ENCODE measurements at places on chromosomes 7 and 10.
A peak's percentile ranks its signal among the peaks of the same experiment; 100 is the strongest.

GRCh38 chr7:90749774-90750173 lies 153.7 kb downstream of the CDK14 start:
- DNase-seq: peak; percentile 18

GRCh38 chr10:11601670-11602069 lies 9.8 kb downstream of the USP6NL start:
- no peak for DNase-seq

- no peak for DNase-seq
These were observed 105.8 kb downstream of the GRM8 start for GRCh38 chr7:127146746-127147536.

GRCh38 chr10:58010073-58010702 lies 257.5 kb downstream of the IPMK start:
- no peak for DNase-seq

DNA sequence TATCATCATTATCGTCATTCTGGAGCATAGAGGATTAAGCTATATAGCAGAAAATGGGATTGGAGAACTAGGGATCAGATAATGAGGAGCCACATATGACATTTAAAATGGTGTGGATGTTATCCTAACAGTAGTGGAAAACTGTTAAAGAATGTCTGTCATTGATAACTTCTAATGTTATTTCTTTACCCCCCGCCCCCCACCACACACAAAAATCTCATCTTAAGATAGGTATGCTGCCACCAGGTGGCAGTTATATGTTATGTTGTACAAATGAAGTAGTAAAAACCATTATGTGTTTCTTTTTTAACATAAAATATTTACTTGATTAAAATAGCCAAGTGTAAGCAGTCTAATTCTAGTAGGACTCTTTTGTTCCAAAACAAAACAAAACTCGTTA lies 13.0 kb downstream of the AKAP9 start:
- DNase-seq: no peak

DNA sequence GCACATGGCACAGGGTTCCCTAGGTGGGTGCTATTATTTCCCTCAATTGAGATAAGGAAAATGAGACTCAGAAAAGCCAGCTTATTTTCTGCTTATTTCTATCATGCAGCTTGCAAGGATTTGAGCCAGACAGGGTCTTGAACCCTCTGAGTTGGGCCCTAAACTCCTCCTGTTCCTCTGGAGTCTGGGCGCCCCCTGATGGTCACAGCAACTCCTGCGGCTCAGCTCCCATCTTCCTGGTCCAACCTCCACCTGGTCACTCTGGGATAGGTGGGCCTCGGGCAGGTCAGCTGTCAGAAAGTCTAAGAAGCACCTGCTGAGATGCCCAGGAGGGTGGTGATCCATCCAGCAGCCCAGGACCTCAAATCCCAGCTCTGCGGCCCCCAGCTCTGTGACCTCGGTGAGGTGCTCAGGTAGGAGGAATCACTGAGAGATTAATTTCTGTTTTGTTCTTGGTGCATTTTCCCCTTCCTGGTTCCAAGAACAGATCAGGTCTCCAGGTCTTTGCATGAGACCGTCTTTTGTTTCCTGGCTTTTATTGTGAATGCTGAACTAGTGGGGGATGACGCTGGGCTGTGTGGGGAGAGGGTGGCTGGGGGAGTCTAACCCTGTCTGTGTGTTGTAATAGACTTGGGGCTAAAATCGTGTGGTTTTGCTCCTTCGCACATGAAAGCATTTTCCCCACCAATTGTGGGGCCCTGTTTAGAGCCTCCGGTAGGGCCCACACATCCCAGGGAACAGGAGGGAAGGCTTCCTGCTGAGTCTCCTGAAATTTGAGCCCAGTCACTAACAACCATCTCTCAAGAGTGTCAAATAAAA lies 32.8 kb downstream of the TMEM130 start:
- DNase-seq: peak; percentile 33

DNA sequence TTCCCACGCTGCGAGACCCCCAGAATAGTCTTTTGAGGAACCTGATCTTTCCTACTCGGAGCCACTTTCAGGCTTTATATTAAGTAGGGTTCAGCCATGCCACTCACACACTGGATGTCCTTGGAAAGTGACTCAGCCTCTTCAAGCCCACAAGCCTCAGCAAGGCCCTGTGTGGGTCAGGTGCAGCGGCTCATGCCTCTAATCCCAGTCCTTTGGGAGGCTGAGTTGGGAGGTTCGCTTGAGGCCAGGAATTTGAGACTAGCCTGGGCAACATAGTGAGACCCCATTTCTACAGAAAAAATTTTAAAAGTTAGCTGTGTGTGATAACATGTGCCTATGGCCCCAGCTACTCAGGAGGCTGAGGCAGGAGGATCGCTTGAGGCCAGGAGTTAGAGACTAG lies 119.7 kb upstream of the TNRC18 start:
- no peak for DNase-seq

GRCh38 chr7:138665249-138665648 lies 35.9 kb downstream of the SVOPL start:
- peak; percentile 30 for DNase-seq

DNA sequence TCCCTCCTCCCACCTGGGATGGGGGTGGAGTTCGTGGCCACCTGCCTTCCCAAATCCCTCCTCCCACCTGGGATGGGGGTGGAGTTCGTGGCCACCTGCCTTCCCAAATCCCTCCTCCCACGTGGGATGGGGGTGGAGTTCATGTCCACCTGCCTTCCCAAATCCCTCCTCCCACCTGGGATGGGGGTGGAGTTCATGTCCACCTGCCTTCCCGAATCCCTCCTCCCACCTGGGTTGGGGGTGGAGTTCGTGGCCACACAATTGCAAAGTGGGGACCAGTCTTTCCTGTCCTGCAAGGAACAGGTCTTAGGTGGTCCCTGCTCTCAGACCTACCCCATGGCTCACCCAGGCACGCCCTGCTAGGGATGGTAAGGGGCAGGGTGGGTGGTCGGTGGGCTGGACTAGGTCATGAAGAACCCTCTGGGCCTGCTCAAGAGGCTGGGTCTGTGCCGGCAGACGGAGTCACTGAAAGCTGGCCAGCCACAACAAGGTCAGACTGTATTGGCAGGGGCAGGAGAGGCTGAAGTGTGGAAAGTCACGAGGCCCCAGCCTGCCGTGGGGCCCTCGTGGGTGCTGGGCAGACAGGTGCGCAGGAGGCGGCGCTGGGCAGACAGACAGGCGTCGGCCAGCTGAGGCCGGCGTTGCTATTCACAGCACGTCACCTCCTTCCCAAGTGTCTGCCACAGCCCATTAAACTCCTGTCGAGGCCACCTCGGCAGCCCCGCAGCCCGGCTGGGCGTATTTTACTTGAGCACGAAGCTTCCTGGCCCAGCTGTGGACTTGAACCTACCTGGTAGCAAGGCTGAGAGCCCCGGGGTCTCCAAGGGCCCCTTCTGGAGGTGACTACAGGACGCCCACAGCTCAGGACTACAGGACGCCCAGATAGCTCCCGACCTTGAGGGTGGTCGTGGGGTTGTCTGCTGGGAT lies 4.1 kb downstream of the KNDC1 start:
- no peak for DNase-seq

GRCh38 chr7:22670422-22670815 lies 56.6 kb upstream of the IL6 start:
- no peak for DNase-seq

DNA sequence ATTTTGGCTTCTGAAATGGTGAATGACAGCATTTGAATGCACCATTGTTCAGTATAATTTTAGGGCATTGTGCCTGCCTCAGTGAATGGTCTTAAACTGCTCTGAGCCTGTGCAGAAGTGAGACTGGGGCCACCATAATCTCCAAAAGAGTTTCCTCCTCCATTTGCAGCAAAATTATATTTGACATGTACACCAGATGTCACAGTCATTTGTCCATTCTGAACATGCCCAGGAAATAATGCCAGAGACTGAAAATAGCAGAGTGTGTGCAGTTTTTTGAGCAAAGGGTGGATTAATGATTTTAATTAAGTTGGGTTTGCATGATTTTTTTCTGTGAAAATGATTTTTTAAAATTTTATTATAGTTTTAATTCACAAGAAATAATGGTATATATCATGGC lies 26.4 kb upstream of the SLC35B4 start:
- DNase-seq: no peak

DNA sequence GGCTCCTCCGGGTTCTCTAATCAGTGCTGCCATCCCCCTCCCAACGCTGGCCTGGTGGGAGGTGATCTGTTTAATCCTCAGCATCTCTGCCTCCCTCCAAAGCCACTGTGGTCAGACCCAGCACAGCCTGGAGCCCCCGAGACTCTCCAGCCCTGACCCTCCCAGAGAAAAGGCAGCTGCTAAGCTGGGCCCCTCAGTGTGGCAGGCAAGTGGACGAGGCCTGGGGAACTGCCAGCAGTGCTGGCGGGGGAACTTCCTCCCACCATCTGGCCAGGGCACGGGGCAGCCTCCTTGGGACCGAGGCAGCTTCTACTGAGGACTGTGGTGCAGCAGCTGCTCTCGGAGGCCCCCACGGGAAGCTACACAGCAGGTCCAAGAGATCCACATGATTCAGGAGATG lies 51.1 kb downstream of the DPYSL4 start:
- peak; percentile 32 for DNase-seq
